ENCODE measurements at places on chromosomes 6 and 20.

GRCh38 chr20:62367633-62368391, 700 bp upstream of the LAMA5 start:
- no peak for DNase-seq

GRCh38 chr20:51160821-51161220, 137.9 kb upstream of the KCNG1 start:
- DNase-seq, result no peak

- no peak for DNase-seq
Measured at GRCh38 chr20:56842056-56842455, 212.9 kb downstream of the TFAP2C start.

GRCh38 chr20:58800134-58800871, 50.4 kb downstream of the GNAS-AS1 start:
- DNase-seq, result no peak

DNA sequence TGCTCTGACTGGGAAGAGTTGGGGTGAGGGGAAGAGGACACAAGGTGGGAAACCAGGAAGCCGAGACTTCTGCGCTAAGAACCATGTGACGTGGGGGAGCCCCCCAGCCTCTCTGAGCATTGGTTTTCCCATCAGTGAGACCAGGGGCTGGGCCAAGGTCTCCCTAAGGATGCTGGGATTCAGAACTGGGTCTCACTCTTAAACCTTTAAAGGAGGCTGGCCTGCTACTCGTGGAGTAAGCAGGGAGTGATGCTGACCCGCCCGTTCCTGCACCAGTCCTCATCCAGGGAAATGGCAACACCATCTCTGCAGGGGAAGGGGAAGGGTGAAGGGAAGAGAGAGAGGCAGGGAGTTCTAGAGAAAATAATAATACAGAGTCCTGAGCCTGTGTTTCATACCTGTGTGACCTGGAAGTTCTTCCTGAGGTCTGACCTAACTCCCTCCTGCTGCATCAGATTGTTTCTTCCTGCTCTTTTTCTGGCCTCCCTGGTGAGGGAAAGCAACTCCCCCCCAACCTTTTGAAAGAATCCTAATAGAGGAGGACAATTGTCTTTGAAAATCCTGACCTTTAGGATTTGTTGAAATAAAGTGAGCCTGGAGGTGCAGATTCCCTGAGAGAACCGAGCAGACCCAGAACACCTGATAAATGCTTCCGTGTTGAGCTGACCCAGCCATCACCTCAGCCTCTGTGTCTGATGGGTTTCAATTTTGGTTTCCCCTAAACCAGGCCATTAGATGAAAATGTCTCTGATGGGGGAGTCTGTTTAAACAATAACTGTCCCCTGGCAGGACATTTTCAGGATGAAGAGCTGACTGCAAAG, 3.0 kb upstream of the GRM4 start:
- no peak for DNase-seq

DNA sequence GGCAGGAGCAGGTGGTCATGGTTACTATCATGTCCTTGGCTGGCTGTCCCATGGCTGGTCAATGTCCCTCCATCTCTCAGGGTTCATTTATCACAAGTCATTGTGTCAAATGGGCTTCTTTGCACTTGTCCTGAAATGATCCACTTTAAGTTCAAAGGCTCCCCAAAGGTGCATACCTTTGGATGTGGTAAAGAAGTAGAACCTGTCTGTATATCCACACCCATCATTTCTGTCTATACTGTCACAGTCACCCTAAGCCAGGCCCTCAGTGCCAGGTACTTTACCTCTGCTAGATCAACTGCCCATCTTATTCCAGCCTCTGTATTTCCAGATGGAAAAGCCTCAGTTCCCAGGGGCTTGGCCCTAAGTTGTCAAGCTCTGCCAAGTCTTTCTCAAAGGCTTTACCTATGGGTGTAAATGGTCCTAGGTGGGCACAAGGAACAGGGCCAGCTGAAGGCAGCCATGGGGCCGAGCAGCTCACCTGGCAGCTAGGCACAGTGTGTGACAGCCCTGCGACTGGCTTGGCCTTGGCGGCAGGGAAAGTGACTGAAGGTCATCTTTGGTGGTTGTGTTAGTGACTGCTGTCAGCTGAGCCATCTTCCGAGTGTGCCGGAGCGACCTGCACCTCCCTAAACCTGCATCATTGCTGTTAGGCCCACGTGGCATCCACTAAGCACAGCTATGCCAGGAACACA, 198.4 kb downstream of the SYNDIG1 start:
- DNase-seq, result no peak
